ENCODE measurements at places on chromosomes 3 and 15.

GRCh38 chr3:65742914-65743313 is 295.8 kb downstream of the MAGI1 start:
- DNase-seq = no peak

GRCh38 chr3:33417066-33417673 is 23.0 kb downstream of the UBP1 start:
- no peak for DNase-seq

DNA sequence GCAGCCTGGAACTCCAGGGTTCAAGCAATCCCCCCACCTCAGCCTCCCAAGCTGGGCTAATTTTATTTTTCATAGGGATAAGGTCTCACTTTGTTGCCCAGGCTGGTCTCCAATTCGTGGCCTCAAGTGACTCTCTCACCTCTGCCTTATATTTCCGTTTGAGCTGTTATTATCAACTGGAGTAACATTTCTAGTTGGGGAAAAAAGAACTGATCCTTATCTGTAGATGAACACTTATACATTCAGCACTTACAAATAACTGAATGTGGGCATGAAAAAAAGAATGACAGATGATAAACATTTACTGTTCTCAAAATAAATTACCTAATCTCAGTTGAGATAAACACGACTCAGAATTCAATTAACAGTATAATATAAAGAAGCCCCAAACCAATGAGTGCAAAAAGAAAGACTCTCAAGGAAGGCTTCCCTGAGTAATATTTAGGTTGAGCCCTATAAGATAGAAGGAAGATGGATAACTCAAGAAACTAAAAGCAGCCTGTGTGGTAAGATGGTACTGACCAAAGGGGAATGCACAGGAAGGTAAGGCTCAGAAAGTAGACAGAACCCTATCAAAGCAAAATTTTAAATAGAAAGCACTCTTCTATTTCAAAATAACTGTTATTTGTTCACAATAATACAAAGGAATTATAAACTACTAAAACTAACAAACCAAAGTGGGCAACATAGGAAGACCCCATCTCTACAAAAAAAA is 11.8 kb downstream of the UBE3A start:
- DNase-seq = no peak

DNA sequence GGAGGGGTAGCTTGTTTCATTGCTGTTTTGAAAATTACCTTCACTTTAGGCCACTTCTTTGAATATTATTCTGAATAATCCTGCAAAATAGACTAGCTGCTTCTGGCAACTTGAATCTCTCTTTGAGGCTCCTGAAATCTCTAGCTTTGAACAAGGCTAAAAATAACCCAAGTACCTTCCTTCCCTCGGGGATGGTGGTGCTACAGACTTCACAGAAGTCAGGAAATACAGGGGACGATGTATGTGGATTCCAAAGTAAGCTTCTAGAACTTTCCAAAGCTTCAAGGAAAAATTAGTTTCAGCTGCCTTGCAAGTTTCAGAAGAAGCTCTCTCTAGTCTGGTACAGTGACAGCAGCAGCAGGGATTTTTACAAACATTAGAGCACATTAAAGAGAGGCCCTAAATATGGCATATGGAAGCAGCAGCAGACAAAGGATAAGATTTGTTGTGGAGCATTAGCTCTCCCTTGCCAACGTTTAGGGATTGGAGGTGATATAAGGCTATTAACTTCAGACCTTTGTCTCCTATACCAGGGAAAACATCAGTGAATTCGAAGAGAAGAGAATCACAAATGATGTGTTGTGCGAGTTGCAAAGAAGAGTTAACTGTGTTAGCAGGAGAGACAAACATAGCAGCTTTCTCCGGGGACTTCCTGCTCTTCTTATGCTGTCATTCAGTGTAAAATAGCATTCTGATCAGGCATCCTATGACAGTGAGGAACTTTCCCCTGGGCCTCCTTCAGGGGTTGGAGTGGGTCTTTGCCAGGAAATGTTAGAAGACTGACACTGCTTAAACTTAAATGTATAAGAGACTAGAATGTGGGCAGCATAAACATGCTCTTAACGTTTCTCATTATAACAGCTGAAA is 783.0 kb upstream of the ARPP21 start:
- no peak for DNase-seq

GRCh38 chr3:90031121-90031520 is 923.7 kb downstream of the EPHA3 start:
- DNase-seq = no peak

GRCh38 chr3:47554335-47554734 is 24.3 kb downstream of the CSPG5 start:
- DNase-seq = no peak

DNA sequence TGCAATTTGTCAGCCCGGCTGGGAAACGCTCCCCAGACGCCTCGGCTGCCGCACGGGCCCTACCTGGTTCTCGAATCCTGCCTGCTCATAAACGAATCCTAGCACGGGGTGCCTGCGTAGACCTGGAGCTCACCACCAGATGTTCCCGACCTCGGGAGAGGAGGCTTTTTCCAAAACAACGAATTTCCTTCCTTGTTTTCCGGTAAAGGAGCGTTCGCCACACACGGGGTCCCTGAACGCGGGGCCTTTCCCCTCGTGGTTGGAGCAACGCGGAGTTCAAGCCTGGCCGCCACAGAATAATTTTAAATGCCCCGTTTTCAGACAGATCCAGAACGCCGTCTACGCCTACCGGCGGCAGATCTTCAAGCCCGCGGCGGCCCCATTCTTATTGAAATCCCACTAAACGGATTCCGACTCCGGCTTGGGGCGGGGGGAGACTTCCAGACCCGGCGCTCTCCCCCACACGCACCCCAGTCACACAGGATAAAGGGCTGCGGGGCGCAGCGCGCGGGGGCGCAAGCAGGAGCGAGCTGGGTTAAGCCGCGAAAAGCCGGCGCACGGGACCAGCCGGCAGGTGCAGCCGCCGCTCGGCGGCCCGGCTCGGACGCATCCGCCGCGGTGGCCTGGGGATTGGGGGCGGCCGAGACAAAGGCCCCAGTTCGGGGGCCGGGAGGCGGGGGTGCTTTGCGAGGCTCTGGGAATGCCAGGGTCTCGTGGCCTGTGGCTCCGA is 895 bp downstream of the GATA2 start:
- DNase-seq = no peak

DNA sequence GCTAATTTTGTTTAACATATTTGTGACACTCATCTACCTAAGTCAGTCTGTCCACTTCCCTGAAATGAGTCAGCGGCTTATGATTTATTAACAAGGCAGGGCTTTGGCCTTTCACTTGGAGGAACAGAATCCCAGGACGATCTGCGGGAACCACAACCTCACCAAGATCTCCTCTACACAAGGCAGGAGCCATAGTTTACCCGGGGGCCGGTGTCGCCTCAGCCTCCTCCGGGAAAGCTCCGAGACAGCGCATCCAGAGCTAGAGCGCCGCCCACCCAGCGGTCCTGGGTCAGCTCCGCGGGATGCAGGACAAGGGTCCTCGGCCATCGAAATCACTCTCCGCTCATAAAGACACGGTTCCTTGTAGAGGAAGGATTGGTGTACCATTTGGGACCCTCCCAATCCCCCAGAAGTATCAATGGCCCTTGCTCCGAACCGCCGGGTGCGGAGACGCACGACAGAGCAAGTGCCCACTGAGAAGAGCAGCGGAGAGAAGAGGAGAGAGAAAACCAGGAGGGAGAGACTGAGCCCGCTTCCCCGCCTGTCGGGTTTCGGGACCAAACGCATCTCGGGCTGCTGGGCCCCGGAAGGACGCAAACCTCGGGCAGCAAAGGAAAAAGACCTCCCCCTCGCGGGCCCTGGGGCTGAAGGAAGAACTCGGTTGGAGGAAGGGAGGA is 13.1 kb upstream of the ALCAM start:
- no peak for DNase-seq

GRCh38 chr3:49718858-49719213 is 648 bp downstream of the AMIGO3 start:
- DNase-seq = no peak

GRCh38 chr3:151949706-151950105 is 76.3 kb downstream of the SUCNR1 start:
- no peak for DNase-seq

Data from activated naive CD4-positive, alpha-beta T cell (primary cell).